ENCODE measurements at places on chromosomes 16 and 17. TPM values are rescaled to one million over a fixed set of nuclear protein-coding genes. Genes with fewer than 3 reads are reported as not detected.

DNA sequence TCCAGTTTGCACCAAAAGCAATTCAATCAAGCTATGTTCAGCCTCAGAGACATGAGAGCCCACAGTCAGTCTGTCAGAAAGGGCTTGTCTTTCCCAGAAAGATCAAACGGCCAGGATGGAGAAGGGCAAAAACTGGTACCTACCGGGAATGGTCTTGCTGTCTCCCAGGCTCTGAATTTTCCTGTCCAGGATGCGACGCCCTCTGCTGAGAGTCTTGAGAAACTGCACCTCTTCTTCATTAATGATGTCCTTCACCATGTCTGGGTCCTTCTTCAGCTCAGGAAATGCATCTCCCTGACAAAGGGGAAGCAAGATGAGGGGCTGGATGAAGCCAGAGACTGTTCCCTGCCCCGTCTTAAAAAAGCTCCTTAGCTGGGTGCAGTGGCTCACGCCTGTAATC lies 15.8 kb upstream of the EXOSC6 start:
- no peak for DNase-seq

DNA sequence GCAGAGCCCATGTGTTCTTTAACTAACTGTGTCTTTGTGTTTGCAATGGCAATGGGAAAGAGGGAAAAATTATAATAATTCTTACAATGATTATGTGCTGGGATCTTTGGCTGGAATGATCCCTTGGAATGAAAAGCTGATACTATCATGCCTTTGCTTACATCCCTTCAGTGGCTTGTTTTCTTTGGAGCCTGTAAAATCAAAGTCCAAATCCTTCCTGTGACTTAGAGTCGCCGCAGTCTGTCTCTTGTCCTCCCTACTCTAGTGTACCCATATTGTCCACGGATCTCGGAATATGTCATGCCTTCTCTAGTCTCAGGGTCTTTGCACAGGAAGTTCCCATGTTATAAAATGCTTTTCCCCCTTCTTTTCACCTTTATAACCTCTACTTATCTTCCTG lies 111.7 kb upstream of the MAF start:
- DNase-seq = no peak

GRCh38 chr16:73196670-73197069 lies 148.7 kb upstream of the ZFHX3 start:
- DNase-seq = peak; percentile 45

DNA sequence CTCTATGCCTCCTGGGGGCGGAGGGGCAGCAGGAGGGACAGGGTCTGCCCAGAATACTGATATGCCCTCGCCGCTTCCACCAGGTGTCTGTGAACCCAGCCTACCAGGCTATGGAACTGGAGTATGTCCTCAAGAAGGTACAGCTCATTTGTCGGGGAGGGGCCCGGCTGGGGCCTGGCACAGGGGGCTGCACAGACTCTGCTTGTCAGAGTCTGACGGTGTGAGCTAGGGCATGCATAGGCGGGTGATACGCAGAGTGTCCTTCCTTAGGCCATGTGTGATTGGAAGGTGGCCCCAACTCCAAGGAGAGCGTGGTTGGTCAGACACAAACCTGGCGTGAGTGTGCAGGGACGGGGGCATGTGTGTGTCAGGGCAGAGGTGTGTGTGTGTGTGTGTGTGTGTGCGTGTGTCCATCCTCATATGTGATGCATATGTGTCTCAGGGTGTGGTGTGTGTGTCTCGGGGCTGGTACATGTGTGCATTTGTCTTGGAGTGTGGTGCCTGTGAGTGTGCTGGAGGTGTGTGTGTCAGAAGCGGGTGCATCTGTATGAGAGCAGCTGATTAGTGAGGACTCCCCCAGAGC lies 7.0 kb downstream of the CHAD start:
- no peak for DNase-seq

DNA sequence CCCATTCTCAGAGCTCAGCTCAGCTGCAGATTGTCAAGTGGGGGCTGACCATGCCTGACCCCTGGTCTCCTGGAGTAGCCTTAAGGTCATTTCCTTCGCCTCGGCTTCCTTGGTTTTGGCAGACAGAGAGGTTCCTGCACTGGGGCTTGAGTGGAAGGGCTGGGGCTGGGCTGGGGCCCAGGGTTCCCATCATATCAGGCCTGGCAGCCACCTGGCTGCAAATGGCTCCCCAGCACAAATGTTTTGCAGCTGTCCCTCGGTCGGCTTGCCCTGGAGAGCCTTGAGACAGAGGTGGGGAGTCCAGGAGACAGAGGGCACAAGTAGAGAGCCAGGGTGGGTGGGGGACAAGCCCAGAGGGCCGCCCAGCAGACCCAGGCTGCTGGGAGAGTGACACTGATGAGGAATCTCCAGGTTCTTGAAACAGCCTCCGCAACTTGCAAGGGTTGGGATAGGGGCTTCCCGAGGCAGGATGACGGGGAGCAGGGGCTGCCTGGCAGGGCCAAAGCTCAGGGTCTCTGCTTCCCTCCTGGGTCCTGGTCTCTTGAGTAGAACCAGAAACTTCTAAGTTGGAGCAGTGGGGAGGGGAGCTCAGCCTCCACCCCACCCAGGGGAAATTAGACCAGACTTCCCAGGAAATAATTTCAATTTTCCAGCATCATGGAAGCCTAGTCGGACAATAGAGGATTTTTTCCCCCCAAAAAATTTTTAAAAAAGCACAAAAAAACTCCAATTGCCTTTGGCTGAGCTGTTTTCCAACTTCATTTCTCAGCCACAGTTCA lies 19.3 kb downstream of the IGFBP4 start:
- no peak for DNase-seq

DNA sequence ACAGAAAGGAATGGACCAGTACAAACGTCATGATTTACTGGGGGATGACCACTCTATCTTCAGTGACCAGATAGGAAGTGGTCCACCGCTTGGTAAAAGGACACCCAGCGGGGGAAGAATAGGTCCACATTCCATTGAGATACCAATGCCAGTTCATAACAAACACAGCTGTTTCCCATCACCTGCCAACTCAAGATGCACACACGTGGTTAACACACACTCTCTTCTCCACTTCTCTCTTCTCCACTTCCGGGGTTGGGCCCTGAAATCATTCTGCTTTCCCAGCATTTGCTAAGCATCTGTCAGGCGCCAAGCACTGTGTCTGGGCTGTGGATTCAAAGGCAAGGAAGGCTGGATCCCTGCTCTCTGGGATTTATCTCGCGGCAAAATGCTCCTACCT lies 175.5 kb downstream of the SLC39A11 start:
- DNase-seq = no peak

DNA sequence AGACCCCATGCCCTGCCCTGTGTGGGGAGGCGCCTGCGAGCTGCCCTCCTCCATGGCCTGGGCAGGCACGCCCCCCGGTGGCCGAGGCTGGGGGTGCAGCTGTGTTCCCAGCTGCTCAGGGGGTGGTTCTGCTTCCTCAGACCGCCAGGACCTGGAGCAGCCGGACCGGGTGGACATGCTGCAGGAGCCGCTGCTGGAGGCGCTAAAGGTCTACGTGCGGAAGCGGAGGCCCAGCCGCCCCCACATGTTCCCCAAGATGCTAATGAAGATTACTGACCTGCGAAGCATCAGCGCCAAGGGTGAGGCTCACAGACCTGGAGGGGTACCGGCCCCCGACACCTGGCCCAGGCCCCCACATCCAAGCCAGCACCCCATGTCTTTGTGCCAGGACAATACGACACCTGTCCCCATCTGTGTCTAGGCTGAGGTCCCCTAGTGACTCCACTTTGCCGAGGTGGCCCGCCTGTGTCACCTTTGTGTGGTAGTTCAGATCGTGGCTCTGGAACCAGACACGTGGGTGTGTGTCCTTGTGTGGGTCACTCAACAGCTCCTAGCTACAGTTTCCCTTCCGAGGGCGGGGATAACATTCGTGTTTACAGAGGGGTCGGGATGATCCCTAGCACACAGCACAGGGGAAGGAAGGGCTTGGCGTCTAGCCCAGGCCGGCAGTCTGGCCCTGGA lies 9.3 kb downstream of the GJD3 start:
- DNase-seq = no peak

DNA sequence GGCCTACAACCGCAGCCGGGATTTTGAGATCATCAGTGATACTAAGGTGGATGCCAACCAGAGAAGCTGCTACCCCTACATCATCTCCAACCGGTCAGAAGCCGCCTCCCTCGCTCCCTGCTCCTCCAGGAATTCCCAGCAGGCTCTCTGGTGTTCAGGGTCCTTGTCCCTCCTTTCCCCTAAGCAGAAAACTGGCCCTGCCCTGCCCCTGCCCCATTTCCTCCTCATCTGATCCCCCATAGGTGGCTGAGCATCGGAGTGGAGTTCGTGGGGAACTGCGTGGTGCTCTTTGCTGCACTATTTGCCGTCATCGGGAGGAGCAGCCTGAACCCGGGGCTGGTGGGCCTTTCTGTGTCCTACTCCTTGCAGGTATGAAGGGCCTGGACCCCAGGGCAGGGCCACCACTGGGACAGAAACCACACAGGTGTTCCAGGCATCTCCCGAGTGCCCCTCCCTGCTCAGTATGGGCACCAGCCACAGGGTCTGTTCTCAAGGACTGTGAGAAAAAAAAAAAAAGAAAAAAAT lies 29.8 kb downstream of the ANKRD40 start:
- no peak for DNase-seq

The MYH3 gene
- 7.1 TPM for total RNA-seq

The UTS2R gene
- not detected for total RNA-seq

The OTOP2 gene
- not detected for total RNA-seq

The MAPT gene
- 3.1 TPM for total RNA-seq

The KCNAB3 gene
- total RNA-seq = not detected
